Activated T-cell treated with anti-CD3 and anti-CD28 coated beads, Interleukin-2, amount 50 U/mL, for 48 hours (primary cell): ENCODE measurements at places on chromosomes 11 and 22.

DNA sequence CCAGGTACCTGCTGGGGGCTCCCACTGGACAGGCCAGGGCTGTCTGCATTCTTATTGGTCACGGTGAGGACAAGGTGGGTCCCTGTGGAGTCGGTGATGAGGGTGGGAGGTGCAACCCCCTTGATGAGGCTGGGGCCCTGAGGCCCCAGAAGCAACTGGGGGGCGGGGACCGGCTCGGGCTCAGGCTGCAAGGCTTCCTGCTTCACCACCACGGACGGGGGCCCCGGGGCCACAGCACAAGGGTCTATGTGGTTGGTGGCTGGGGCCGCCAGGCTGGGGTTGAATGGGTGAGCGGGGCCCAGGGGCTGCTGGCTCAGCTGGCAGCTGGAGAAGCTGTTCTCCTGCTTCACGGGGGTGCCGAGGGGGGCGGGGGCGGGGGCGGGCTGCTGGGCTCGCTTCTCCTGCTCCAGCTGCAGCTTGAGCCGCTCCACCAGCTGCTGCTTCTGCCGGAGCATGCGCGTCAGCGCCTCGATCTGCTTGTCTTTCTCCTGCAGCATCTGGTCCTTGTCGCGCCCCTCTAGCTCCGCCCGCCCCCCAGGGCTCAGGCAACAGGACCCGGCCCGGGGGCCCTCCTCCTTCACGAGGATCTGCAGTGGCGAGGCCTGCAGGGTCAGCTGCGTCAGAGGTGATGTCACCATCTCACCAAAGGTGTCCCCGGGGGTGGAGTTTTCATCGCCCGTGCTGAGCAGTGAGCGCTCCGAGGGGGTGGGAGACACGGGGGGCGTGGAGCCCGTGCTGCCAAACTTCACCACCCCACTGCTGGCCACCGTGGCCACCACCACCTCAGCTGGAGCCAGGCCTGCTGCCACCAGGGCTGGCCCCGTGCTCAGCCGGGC, 48.2 kb downstream of the SGSM3 start:
- no peak for DNase-seq

DNA sequence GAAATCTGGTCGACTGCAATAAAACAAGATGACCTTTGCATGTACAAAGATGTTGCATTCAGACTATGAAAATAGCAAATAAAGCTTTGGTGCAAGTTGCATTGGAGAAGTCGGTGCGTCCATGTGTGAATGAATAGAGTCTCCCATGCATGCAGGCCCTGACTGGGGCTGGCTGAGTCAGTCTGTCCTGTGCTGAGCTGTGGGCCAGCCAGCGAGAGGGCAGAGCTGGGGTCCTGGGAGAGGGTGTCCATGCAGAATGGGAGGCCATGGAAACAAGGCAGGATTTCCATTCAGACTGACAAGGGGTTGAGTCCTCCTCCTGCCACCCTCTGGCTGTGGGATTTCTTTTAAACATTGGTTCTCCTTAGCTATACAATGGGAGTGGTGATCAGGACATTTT, 2.3 kb upstream of the CRYBB3 start:
- no peak for DNase-seq

DNA sequence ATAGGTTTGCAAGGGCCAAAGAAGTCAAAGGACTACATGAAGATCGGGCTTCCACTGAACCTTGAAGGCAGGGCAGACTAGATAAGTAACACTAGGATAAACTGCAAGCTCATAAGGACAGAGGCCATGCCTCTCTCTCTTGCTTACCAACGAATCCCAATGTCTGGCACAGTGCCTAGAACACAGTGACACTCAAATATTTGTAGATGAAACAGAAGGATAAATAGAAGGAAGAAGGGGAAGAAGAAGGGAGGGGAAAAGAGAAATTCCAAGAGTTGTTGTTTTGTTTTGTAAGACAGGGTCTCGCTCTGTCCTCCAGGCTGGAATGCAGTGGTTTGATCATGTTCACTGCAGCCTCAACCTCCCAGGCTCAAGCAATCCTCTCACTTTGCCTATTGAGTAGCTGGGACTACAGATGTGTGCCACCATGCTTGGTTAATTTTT, 26.9 kb downstream of the SIK3 start:
- no peak for DNase-seq

- peak; percentile 71 for DNase-seq
These were observed 501 bp downstream of the CD151 start for GRCh38 chr11:833114-833791.

GRCh38 chr22:20531404-20532201, 24.2 kb downstream of the MED15 start:
- no peak for DNase-seq

DNA sequence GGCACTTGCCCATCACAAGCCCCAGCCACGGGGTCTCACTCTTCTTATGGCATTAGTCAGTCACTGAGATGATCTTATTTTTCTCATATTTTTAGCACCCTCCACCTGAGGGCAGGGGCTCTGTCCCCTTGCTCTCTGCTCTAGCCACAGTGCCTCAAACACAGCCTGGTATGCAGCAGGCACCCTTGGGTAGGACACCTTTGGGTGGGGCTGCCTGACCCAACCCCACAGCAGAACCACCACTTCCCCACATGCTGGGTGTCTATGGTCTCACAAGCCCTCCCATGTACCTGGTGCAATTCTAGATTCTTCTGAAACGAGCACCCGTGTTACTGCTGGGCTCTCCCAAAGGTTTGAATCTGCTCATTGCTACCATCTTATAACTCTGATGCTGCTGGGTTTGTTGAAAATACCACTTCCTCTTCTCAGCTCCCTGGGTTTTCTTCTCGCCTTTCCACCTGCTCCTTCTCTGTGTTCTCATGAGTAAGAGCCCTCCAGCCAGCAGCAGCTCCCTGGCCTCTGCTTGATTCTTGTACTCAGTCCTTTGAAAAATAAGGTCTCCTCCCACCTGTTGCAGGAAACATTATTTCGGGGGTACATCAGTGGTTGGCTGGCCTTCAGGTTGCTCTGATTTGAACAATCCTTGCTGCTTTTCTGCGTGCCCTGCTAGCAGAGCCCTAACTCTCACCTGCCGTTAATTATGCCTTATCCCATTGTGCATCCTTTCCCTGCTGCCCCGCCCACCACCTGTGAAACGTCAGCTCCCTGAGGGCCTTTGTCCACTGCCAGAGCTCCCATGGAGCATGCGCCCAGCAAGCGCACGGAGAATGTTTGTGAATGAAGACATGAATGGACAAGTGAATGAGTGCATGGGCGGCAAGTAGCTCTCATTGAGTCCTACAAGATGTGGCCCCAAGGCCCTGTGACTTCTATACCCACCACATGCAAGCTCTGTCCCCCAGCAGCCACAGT, 1181.6 kb downstream of the TBC1D22A start:
- no peak for DNase-seq

DNA sequence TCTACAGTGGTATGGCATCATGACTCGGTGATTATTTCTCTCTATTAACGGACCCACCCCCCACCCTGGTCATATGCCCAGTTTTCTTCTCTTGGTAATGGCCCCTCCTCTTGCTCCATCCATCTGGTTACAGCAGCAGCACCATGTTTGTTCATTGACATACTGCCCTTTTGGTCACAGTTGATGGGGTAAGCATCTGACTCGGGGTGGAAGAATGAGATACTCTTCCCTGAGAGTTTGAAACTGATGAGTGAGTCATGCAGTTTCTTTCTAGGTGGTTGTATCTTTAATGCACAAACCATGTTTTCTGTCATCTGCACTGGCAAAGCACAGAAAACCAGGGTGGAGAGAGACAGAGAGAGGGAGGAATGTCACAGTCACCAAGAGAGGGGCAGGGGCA, 126.0 kb downstream of the SYN3 start:
- no peak for DNase-seq
